ENCODE measurements at places on chromosomes 3 and 15. TPM values are rescaled to one million over a fixed set of nuclear protein-coding genes. Genes with fewer than 3 reads are reported as not detected.

GRCh38 chr3:37375184-37376127, 201.1 kb upstream of the LRRFIP2 start:
- H3K4me3 ChIP-seq, result no peak overlapping the region
- no peak for DNase-seq
- no peaks in the 10 kb centered on the region for H3K4me1 ChIP-seq

DNA sequence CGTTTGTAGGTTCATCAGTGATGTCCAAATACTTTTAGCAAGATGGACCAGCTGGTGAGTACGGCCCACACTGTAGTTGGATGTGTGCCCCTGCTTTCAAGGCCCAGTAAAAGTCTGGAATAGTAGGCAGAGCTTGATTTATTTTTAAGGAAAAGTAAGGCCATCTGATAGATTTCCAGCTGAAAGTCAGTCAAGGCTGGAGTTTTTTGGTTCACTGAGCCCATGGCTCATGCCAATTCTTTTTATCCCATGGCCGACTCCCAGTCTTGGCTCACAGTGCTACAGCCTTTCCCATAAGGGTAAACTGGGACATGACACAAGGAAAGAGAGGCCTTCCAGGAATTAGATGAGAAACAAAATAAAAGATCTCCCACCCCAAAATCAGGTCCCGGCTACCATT, 13.5 kb downstream of the CCDC80 start:
- no peaks in the 10 kb centered on the region for H3K36me3 ChIP-seq
- no peaks in the 10 kb centered on the region for H3K27me3 ChIP-seq
- no peak overlapping the region for H3K27ac ChIP-seq
- no peaks in the 10 kb centered on the region for H3K4me1 ChIP-seq
- DNase-seq, result no peak

- no peaks in the 10 kb centered on the region for H3K27me3 ChIP-seq
- no peak for DNase-seq
- H3K4me1 ChIP-seq, result no peaks in the 10 kb centered on the region
- H3K27ac ChIP-seq, result no peak overlapping the region
- H3K36me3 ChIP-seq, result peaks cover 2% of the 10 kb centered on the region
Measured at GRCh38 chr3:129446926-129447325, 6.9 kb downstream of the IFT122 start.

- no peak overlapping the region for H3K27ac ChIP-seq
- H3K4me1 ChIP-seq, result peaks cover 11% of the 10 kb centered on the region
- H3K36me3 ChIP-seq, result no peaks in the 10 kb centered on the region
- no peak for DNase-seq
Measured at GRCh38 chr3:185153171-185153771, 411 bp upstream of the C3orf70 start.

GRCh38 chr3:125443923-125444322, 68.8 kb upstream of the ZNF148 start:
- H3K4me1 ChIP-seq, result no peaks in the 10 kb centered on the region
- no peak for DNase-seq
- H3K4me3 ChIP-seq, result no peak overlapping the region
- H3K36me3 ChIP-seq, result peaks cover 26% of the 10 kb centered on the region
- no peak overlapping the region for H3K27ac ChIP-seq
- no peaks in the 10 kb centered on the region for H3K27me3 ChIP-seq

GRCh38 chr3:193377591-193377990, 962 bp downstream of the ATP13A5 start:
- no peak overlapping the region for H3K4me3 ChIP-seq
- H3K27ac ChIP-seq, result no peak overlapping the region
- no peaks in the 10 kb centered on the region for H3K4me1 ChIP-seq
- H3K27me3 ChIP-seq, result no peaks in the 10 kb centered on the region
- DNase-seq, result no peak
- H3K36me3 ChIP-seq, result no peaks in the 10 kb centered on the region

DNA sequence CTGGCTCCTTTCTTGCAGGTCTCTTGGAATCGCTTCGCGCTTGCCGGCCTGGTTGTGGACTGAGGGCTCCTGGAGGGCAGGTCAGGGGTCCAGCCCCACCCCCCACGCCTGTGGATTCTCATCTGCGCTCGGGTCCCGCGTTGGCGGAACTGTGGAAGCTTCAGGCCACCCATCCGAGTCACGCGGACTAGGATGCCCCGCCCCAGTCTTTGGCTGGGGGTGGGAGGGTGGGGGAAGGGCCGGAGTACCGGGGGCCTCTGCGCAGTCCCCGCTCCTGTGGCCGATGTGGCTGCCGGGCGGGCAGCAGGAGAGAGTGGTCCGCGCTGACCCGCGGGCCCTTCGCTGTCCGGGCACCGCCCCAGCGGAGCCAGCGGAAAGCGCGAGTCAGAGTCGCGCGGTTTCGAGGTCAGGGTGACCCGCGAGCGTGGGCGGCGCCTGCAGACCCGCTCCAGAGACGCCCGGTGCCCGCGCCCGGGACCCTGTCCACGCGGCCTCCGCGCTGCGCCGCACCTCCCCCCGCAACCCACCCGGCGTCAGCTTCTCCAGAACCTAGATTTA, 114.2 kb downstream of the KLF13 start:
- peak overlapping the region; percentile 36 for H3K4me3 ChIP-seq
- H3K27ac ChIP-seq, result peak overlapping the region; percentile 67
- H3K27me3 ChIP-seq, result no peaks in the 10 kb centered on the region
- H3K4me1 ChIP-seq, result peaks cover 65% of the 10 kb centered on the region
- H3K36me3 ChIP-seq, result no peaks in the 10 kb centered on the region
- DNase-seq, result peak; percentile 53

GRCh38 chr15:85455891-85456290, 75.5 kb downstream of the AKAP13 start:
- no peaks in the 10 kb centered on the region for H3K36me3 ChIP-seq
- no peak overlapping the region for H3K27ac ChIP-seq
- no peaks in the 10 kb centered on the region for H3K27me3 ChIP-seq
- no peak overlapping the region for H3K4me3 ChIP-seq
- peaks cover 10% of the 10 kb centered on the region for H3K4me1 ChIP-seq

GRCh38 chr15:67105065-67105951, 39.9 kb downstream of the SMAD3 start:
- no peak for DNase-seq
- no peaks in the 10 kb centered on the region for H3K36me3 ChIP-seq
- H3K4me3 ChIP-seq, result no peak overlapping the region

GRCh38 chr3:46321461-46322104, 32.3 kb upstream of the CCR2 start:
- H3K4me3 ChIP-seq, result no peak overlapping the region
- no peaks in the 10 kb centered on the region for H3K36me3 ChIP-seq

GRCh38 chr3:192745150-192745549, 17.8 kb upstream of the FGF12 start:
- no peaks in the 10 kb centered on the region for H3K36me3 ChIP-seq
- no peak for DNase-seq
- H3K4me3 ChIP-seq, result no peak overlapping the region
- no peak overlapping the region for H3K27ac ChIP-seq
- no peaks in the 10 kb centered on the region for H3K4me1 ChIP-seq
- no peaks in the 10 kb centered on the region for H3K27me3 ChIP-seq

GRCh38 chr3:10511809-10512494, 6.6 kb upstream of the ATP2B2 start:
- H3K4me3 ChIP-seq, result no peak overlapping the region
- DNase-seq, result no peak
- no peaks in the 10 kb centered on the region for H3K36me3 ChIP-seq

GRCh38 chr15:31306426-31307269, 20.0 kb upstream of the KLF13 start:
- H3K27ac ChIP-seq, result no peak overlapping the region
- peaks cover 10% of the 10 kb centered on the region for H3K4me1 ChIP-seq
- DNase-seq, result no peak

Gene BFSP2
- not detected for total RNA-seq

Gene ABHD17C
- 4.4 TPM for total RNA-seq

Gene HAPLN3
- total RNA-seq, result 10.4 TPM

Gene UCN2
- total RNA-seq, result not detected

All from natural killer cell (primary cell).